ENCODE measurements at places on chromosomes 6 and 20.

DNA sequence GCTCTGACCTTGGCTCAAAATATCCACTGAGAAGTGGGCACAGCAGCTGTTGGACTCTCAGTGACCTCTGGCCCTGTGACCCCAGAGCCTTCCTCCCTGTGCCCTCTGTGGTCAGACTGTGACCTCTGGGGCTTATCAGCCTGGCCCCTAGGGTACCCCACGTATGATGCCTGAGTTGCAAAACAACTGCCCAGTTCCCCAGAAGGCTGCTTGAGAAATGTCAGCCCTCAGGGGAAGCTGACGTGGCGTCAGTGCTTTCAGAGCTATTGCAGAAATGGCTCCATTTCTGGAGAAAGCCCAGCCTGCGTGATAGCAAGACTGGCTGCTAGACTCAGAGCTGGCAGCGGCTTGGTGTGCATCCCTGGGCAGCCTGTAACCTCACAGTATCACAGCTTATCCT is 31.5 kb upstream of the TGM2 start:
- no peak for DNase-seq

GRCh38 chr20:10644458-10645204 is 29.2 kb downstream of the JAG1 start:
- no peak for DNase-seq

GRCh38 chr20:49685809-49686208 is 27.9 kb downstream of the B4GALT5 start:
- no peak for DNase-seq

DNA sequence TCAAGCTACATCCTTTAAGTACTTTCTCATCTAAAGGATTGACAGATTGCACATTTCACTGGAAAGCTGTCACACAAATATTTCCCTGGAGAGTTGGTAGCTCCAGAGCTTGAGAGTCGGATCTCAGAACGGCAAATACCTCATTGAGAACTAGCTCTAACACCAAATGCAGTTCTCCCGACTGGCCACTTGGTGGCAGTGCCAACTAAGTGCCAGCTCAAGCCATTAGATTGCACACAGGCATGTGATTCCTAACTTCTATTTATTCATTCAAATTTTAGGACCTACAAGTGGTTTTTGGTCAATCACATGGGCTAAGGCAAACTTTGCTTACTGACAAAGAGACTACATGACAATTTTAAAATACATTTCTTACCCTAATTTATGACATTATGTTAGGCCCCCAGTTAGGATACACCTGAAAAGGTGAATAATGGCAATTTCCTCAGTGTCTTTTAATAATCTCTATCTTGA is 7.9 kb upstream of the MCHR2 start:
- DNase-seq = peak; percentile 12

DNA sequence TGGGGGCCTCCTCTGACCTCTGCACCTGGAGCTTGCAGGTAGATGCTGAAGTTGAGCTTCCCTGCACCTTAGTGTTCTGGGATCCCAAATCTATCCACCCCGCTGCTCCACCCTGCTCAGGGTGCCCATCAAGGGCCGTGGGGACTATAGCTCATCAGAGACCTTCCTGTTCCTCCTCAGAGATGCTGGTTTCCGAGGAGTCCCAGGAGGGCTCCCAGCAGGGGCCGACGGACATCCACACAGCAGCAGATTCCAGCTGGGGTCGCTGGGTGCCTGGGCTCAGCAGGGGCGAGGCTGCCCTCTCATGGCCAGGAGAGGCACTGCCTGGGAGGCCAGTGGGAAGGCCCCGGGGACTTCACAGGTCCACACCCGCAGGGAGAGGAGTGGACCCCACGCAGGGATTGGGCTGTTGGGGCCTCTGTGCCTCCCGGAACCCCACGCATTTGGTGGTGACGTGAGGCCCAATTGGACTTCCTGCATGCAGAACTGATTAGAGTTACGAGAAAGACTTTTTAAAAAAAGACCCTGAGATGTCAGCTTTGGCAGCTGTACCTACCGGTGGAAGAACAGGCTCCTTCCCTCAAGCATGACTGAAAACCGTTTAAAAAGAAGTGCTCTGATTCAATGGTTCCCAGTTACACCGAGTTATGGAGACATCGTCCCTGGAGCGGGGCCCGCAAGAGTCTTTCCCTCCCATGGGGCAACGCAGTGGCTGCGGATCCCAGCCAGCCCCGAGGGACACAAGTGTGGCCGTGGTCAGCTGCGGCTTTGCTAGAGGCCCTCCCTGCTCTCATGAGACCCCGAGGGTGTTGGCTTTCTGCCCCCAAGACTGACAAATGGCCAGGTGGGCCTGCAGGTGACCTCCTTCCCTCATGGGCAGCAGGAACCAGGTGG is 25.3 kb upstream of the SLCO4A1 start:
- DNase-seq = peak; percentile 48

DNA sequence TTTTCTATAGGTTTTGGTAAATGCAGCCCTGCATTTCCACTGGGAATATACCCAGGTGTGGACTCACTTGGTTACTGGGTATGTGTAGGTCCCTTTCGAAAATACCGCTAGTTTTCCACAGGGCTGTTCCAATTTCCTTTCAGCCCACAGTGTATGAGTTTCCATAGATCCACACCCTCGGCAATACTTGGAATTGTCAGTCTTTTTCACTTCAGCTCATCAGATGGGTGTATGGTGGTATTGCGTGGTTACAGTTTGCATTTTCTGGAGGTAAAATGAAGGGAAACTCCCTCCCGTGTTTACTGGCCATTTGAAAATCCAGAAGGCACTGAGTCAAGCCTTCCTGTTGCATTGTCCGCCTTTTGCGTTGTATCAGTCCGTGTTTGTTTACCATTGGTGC is 453.6 kb downstream of the CDH26 start:
- DNase-seq = no peak

DNA sequence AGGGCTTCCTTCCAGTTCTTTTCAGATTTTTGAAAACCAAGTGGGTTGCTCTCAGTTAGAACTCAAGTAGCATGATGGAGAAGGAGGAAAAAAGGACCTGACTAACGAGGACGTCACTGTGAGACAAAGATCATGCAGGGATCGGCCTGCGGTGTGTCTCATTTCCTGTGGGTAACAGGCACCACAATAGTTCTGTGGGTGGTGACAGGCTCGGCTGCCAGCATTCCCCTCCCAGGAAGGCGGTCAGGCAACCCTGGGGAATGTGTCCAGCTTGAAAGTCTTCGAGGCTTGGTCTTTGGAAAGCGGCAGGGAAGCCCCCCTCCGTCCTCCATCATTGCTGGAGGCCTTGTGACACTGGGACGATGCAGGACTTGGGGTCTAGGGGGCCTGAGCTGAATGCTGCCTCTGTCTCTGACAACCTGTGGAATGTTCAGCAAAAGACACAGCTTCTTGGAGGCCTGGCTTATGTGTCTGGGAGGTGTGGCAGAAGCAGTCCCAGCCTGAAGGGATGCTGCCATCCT is 121.0 kb downstream of the BCAS1 start:
- DNase-seq = peak; percentile 68

DNA sequence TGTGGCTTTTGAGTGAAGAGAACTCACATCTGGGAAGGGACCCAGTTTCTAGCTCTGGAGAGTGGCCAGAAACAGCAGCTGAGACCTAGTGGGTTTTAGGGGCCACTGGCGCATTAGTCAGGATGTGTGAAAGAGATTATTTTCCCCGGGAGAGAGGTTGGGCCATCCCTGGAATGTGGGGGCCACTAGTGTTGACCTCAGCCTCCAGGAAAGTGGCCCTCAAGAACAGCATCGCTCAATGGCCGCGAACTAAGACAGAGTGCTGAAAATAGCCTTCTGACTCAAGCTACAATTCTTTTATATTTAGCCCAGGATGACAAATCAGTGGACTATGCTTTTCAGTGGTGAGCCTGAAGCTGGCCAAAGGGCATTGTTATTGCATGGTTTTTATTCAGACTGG is 210.4 kb upstream of the RNF24 start:
- DNase-seq = no peak

- no peak for DNase-seq
Measured at GRCh38 chr6:12335131-12335527, 45.0 kb downstream of the EDN1 start.

DNA sequence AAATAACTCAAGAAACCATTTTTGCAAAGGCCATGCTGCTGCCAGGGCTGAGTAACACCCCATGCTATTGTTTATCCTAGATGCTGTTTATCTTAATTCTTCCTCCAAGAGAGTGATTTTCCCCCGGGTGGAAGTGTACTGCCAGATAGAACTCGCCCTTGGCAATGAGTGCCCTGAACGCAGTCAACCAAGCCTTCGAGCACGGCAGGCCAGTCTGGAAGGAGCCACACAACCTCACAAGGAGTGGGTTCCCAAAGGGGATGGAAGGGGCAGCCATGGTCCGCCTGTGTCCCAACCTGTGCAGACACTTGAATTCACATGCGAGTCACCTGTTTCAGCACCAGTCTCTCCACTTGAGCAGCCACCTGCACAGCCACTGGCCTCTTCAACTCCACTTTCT is 31.9 kb downstream of the PNPLA1 start:
- DNase-seq = no peak

DNA sequence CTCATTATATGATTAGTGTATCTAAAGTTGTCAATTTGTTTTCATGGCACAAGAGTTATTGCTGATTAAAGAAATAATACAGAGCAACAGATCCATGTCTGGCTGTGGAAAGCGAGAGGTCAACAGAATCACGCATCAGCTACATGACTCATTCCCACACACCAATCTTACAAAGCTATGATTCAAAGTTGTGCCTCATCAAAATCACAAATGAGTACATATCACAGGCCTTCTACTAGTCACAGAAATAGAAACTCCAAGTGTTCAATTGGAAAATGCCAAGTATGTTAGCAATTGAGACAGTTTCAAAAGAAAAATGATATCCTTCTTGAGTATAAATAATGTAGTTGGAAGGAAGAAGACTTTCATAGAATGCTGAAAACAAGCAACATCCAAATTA is 57.8 kb upstream of the NKAIN2 start:
- no peak for DNase-seq

Data from T-helper 9 cell (primary cell).